ENCODE measurements at places on chromosomes 3 and 15. TPM values are rescaled to one million over a fixed set of nuclear protein-coding genes. Genes with fewer than 3 reads are reported as not detected.

GRCh38 chr3:18351823-18352744, 73.1 kb downstream of the SATB1 start:
- H3K36me3 ChIP-seq, result peaks cover 72% of the 10 kb centered on the region
- H3K4me1 ChIP-seq, result peaks cover 22% of the 10 kb centered on the region
- no peak overlapping the region for H3K4me3 ChIP-seq
- H3K27ac ChIP-seq, result no peak overlapping the region
- no peak for DNase-seq

- H3K27ac ChIP-seq, result peak overlapping the region; percentile 84
- peak overlapping the region; percentile 55 for H3K4me3 ChIP-seq
- H3K4me1 ChIP-seq, result peaks cover 48% of the 10 kb centered on the region
- no peaks in the 10 kb centered on the region for H3K27me3 ChIP-seq
These were observed 3.3 kb downstream of the BNIP2 start for GRCh38 chr15:59685737-59686297.

DNA sequence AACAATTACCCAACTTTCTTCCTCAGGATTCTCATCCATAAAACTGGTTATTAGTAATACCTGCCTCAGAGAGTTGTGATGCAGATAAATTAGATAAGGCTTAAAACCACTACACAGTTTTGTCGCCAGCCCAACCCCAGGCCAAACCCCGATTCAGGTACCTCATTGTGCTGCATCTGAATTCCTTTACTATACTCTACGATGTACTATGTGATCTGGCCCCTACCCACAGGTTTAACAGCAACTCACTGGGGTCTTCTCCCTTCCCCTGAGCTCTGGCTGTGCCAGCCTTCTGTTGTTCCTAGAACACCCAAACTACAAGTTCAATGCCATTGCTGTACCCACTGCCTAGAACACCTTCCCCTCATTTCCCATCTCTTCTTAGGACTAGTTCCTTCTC, 64.6 kb downstream of the MYO5A start:
- H3K27ac ChIP-seq, result peak overlapping the region; percentile 83
- H3K4me3 ChIP-seq, result peak overlapping the region; percentile 29
- DNase-seq, result no peak
- no peaks in the 10 kb centered on the region for H3K27me3 ChIP-seq

GRCh38 chr3:127754411-127755304, 67.7 kb downstream of the MGLL start:
- H3K27me3 ChIP-seq, result peaks cover 8% of the 10 kb centered on the region
- H3K4me3 ChIP-seq, result no peak overlapping the region
- peaks cover 6% of the 10 kb centered on the region for H3K4me1 ChIP-seq
- H3K27ac ChIP-seq, result no peak overlapping the region
- DNase-seq, result no peak

GRCh38 chr15:100537331-100537730, 8.6 kb upstream of the CERS3 start:
- peaks cover 8% of the 10 kb centered on the region for H3K36me3 ChIP-seq
- H3K4me3 ChIP-seq, result no peak overlapping the region
- no peaks in the 10 kb centered on the region for H3K4me1 ChIP-seq
- DNase-seq, result no peak

The MSL2 gene
- 62.1 TPM for total RNA-seq

The REC114 gene
- total RNA-seq, result not detected

Data from activated CD4-positive, alpha-beta T cell treated with anti-CD3 and anti-CD28 coated beads, Interleukin-2, amount 10 ng/mL, durations not matched to agents 7 days and 5 days (primary cell).